Left lobe of liver (tissue), 2 donors: ENCODE measurements at places on chromosomes 1 and 21. TPM values are rescaled to one million over a fixed set of nuclear protein-coding genes. Genes with fewer than 3 reads are reported as not detected.

- DNase-seq = no peak
These were observed 69.9 kb downstream of the NAV1 start for GRCh38 chr1:201608635-201609395.

- no peak for DNase-seq
These were observed 1600.0 kb downstream of the BRINP3 start for GRCh38 chr1:188877668-188878067.

Gene SLC1A7
- 0.35 TPM for total RNA-seq

DNA sequence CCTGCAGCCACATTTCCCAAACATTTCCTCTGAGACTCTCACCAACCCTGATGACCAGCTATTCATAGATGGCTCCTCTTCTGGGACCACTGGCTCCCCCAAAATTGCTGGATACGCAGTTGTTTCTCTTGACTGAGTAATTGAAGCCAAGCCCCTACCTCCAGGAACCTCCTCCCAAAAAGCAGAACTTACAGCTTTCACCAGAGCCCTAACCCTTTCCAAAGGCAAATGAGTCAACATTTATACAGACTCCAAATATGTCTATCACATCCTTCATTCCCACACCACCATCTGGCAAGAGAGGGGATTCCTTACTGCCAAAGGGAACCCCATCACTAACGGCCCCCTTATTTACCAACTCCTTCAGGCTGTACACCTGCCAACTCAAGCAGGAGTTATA is 20.3 kb upstream of the CA6 start:
- no peak for DNase-seq

GRCh38 chr1:21277180-21277579 is 13.1 kb downstream of the ECE1 start:
- no peak for DNase-seq

Gene FAM78B
- 2.0 TPM for total RNA-seq

DNA sequence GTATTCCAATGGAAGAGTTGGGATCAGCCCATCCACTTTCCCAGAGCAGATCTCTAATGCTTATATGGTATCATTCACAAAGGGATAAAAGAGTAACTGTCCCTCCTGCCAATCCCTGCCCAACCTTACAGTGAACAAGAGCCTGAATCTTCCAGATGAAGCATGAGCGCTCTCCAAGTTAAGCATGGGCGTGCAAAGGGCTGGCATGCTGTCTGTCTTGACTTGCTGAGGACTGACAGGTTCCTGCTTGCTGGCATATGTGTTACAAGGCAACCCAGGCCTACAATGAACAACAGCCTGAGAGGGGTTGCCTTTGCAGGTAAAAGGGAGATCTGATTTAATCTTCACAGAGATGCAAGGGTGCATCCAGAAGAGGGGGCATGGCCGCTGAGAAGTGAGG is 155.6 kb upstream of the SOD1 start:
- no peak for DNase-seq
